LNCaP clone FGC (cell line): ENCODE measurements at places on chromosomes 1 and 21.
A peak's percentile ranks its signal among the peaks of the same experiment; 100 is the strongest.

DNA sequence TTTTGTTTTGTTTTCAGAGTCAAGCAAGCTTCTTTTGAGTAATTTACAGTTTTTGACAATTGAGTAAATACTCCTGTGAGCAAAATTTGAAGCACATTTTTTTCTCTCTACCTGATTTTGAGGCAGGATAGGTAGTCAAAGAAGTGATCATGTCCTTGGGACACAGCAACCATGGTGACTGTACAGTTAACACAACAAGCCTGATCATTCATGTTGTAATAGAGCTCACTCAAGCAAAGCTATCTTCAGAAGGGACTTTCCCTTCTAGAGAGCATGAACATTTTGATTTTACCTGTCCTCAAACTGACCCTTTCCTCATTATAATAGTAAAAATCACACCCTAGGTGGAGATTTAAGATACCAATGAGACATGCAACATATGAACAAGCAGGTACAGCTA, 126.5 kb upstream of the KCNK1 start:
- no peak for DNase-seq

GRCh38 chr1:180842052-180842451, 70.6 kb upstream of the KIAA1614 start:
- DNase-seq = no peak

DNA sequence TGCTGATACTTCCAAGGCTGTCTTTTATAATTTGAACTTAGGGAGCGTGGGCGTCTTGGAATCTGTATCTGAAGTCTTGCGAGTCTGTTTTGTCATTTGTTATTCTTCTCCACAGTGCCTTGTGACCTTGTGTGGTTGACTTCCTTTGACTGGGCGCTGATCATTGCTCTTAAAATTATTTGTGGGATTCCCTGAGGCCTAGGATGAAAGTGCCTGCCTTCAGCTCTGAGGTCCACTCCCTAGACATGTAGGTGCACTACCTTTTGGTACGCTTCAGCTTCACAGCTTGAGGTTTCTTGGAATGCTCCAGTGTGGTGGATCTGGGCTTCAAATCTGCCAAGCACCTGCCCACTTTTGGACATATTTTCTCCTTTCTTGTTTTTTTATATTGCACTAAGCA, 50.2 kb upstream of the IGSF5 start:
- DNase-seq = no peak

DNA sequence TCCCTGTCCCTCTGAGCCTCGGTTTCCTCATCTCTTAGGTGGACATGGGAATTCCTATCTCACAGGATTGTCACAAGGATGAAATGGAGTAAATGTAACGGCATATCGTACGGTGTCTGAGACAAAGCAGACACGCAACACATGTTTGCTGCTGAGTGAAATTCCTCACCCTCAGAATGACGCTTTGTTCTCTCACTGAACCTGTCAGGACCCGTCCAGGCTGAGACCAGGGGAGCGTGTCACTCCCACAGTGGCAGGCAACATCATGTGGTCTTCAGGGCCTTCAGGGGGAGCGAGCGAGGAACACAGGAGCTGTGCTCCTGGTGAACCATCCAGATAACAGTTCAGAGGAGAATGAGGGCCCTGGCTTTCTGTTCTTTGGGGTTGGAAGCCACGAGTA, 74.2 kb downstream of the TOMM20 start:
- no peak for DNase-seq

- DNase-seq = peak; percentile 3
These were observed 64.2 kb downstream of the ETS2 start for GRCh38 chr21:38869946-38870345.

- no peak for DNase-seq
These were observed 3.6 kb downstream of the PRDM16 start for GRCh38 chr1:3072391-3073185.

DNA sequence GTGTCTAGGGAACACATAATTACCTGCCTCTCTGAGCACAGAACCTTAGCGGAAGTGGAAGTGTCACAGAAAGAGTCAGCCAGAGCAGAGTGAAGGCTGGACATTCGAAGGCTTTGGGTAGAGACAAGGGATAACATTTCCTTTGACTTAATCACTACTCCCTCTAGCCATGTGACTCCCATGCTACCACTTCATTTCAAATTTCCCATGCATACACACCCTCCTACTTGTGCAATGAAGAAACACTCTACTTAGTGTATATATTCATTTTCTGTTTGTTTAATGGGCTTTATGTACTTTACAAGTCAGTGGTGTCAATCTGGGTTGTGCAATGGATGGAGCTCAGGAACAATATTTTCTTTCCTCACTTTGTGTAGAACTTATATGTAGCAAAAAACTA, 6.9 kb downstream of the ANKRD35 start:
- no peak for DNase-seq

DNA sequence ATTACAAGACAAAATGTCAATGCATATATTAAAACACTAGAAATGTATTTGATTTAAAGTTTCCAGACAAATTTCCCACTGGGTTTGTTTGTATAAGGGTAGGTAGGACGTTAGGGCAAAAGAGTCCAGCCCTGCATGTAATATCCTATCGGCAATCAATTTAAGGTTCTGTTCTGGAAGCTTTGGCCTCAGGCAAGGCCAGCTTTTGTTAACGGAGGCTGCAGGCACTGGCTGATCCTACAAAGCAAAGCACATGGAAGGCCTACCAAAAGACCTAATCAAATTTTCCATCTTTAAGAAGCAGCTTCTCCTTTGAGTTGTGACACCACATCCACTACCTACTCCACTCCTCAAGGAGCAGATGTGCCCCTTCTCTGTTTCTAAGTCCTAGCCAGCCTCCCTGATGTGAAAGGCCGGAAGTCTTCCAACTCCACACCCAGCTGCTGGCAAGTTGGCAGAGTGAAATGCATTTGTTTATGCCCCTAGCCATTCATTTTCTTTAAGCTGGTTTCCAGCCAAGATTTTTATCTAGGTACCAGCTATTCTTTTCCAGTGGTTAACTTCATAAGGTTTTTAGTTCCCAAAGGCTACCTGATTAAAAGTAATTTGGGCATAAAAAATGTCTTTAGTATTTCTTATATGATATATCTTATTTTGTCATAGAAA, 452.6 kb downstream of the PTBP2 start:
- DNase-seq = peak; percentile 54

GRCh38 chr1:151002051-151002450, 4.7 kb downstream of the MINDY1 start:
- no peak for DNase-seq

GRCh38 chr1:158078569-158079080, 85.2 kb downstream of the KIRREL1 start:
- DNase-seq = no peak

- no peak for DNase-seq
These were observed 225.3 kb upstream of the B3GALT2 start for GRCh38 chr1:193411714-193412113.

- DNase-seq = no peak
These were observed 52.7 kb upstream of the GRHL3 start for GRCh38 chr1:24266398-24266941.

GRCh38 chr1:92940541-92940940, 20.7 kb downstream of the DIPK1A start:
- no peak for DNase-seq

- DNase-seq = no peak
These were observed 24.6 kb downstream of the PADI2 start for GRCh38 chr1:17094664-17095063.

GRCh38 chr1:244155661-244156060, 104.6 kb downstream of the ZBTB18 start:
- DNase-seq = no peak
